Pancreas (tissue), 10 donors: ENCODE measurements at places on chromosomes 5 and 9. TPM values are rescaled to one million over a fixed set of nuclear protein-coding genes. Genes with fewer than 3 reads are reported as not detected.

- DNase-seq = no peak
Measured at GRCh38 chr5:149338364-149338763, 6.9 kb upstream of the GRPEL2 start.

GRCh38 chr9:70409800-70410199 is 4.7 kb downstream of the KLF9 start:
- no peak for DNase-seq

DNA sequence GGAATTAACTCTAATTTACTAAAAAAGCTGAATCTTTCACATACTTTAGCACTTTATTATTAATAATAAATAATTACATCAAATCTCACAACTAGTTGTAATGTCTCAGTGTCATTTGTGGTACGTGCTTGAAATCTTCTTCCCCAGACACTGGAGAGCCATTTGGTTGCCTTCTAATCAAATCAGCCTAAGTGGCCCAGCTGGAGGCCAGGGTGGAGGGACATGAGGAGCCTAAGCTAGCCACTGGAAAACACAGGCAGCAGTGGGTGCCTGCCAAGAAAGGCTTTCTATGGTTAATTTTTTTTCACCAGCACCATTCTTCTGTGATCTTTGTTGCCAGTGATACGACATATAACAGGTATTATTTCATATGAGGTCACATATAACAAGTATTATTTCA is 117.0 kb downstream of the ERCC6L2 start:
- no peak for DNase-seq

The CMYA5 gene
- 0.20 TPM for total RNA-seq

DNA sequence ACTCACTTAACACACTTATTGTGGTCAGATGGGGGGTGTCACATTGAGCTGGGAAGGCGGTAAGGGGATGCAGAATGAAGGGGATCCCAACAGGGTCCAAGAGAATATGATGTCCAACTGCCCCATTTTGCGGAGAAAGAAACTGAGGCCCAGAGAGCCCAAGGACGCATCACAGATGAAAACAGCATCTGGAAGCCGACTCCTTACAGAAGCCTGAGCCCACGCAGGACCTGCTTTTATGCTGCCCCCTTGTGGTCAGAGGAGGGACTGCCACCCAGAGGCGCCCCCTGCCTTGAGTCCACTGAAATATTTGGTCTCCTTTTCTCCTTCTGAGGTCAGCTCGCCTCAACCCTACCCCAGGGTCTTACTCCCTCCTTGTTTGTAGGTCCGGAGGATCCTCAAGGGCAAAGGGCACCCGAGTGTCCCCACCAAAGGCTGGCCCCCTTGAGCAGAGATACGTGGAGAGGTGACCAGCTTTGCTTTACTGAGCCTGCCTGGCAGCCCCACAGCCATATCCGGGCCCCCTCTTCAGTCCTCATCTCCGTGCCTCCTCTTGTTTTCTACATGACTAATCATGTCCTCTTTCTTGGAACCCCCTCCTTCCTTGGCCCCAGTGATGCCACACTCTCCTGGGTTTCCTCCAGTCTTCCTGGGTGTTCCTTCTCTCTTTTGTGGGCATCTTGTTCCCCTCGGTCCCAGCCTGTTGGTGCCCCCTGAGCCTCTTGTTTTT is 30.0 kb upstream of the TTLL11 start:
- DNase-seq = peak; percentile 32

The RMI1 gene
- total RNA-seq = 4.5 TPM

GRCh38 chr5:122704247-122705036 is 70.4 kb upstream of the SNX2 start:
- no peak for DNase-seq

- DNase-seq = no peak
Measured at GRCh38 chr9:4555236-4555635, 65.0 kb downstream of the SLC1A1 start.

The FBP1 gene
- 25.3 TPM for total RNA-seq

- no peak for DNase-seq
Measured at GRCh38 chr9:125850763-125851162, 103.6 kb downstream of the PBX3 start.

DNA sequence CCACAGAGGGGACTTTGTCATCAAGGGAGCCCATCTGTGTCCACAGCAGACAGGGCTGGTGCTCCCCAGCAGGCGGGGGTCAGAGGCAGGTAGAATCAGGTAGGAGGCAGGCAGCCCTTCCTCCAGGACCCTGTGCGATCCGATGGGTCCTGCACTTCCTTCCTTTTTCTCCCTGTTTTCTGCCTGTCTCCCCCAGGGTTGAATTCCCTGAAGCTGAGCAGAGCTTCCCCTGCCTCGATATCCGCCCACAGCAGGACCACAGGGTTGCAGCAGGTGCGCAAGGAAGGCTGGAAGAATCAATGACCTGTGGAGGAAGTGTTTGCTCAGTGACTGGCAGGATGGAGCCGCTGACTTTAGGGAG is 69.2 kb downstream of the MRPL36 start:
- no peak for DNase-seq

DNA sequence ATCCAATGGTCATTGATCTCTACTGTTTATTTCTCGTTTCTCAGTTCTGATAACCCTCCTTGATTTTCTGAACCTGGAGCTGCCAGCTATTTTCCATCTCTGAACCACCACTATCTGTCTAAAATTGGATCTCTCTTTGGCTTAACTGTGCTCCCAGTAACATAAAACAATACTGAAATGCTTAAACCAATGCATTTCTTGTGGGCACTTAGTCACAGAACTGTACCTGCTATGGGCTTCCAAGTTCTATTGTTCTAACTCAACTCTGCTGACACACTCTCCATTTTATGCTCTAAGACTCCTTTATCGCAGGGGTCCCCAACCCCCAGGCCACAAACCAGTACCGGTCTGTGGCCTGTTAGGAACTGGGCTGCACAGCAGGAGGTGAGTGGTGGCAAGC is 120.6 kb downstream of the LHFPL2 start:
- DNase-seq = no peak

The TNFSF8 gene
- total RNA-seq = 0.84 TPM

GRCh38 chr5:43973318-43973717 is 370.3 kb downstream of the NNT start:
- DNase-seq = no peak

GRCh38 chr5:38845526-38846378 is at the start of gene OSMR:
TSS of gene OSMR (plus strand) at chr5:38846012. CDS start at chr5:38869045, 23,033 bp downstream.
- peak; percentile 93 for DNase-seq

The ACTBL2 gene
- 0.37 TPM for total RNA-seq

GRCh38 chr9:98520221-98520960 is 188.3 kb downstream of the GABBR2 start:
- no peak for DNase-seq

The INSL6 gene
- total RNA-seq = not detected

- DNase-seq = no peak
Measured at GRCh38 chr9:95649801-95650213, 133.0 kb upstream of the PTCH1 start.

GRCh38 chr5:56567278-56567677 is 248.1 kb upstream of the MAP3K1 start:
- DNase-seq = no peak

DNA sequence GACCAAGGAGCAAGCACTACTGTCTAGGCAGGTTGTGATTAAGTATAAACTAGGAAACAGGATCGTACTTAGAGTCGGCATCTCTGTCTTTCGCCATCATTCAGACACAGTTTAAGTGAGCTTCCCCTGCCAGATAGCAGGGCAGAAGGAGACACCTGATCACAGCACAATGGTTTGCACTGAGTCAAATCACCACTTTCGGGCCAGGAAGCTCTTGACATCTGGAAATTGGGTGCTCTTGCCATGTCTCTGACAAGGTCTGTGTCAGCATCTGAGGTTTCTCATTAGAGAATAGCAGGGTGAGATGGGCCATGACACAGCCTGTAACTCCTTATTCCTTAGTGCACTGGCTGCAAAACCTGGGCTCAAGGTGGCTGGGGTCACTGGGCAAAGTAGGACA is 8.3 kb downstream of the ADRB2 start:
- DNase-seq = no peak

The GCNT4 gene
- 1.5 TPM for total RNA-seq

The BARHL1 gene
- total RNA-seq = not detected

The PPP3R2 gene
- total RNA-seq = not detected

- no peak for DNase-seq
Measured at GRCh38 chr9:127753622-127754021, 18.5 kb upstream of the TOR2A start.

- no peak for DNase-seq
Measured at GRCh38 chr5:44318883-44319282, 70.3 kb downstream of the FGF10 start.

- DNase-seq = no peak
Measured at GRCh38 chr9:110575169-110575568, 4.4 kb downstream of the SVEP1 start.

The CARTPT gene
- not detected for total RNA-seq

DNA sequence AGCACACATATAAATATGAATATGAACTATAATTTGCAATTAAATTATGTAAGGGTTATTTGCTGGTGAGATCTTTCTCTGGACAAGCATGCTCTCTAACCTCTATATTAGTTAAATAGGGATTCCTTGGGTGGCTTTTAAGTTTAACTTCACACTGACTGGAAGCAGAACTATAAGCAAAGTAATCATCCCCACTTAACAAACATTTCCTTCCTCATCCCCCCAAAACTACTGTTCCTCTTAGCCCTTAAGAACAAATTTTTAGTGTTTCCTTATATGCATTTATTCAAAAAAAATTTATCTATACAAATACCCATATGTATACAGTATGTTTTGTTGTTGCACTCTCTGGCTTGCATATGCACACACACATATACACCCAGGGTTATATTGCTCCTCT is 512.1 kb upstream of the MEF2C start:
- no peak for DNase-seq

The OR1L1 gene
- total RNA-seq = not detected

- no peak for DNase-seq
Measured at GRCh38 chr5:158233735-158234322, 374.9 kb upstream of the CLINT1 start.

DNA sequence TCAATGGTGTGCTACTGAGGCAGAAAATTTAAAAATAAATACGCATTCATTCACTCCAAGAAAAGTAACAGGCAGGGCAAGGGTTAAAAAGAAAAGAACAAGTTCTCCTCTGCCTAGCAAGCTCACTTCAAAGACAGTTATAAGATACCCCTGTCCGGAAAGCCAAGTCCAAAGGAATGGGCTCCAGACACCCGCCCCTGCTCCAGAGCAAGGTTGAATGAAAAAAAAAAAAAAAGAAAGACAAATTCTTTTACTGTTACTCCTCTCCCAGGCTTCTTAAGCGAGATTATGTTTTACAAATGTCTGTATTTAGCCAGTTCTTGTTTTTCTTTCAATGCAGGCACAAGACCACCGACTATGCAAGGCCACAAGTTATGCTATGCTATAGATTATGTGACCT is 9.1 kb upstream of the ANXA2R start:
- DNase-seq = no peak
